ENCODE measurements at places on chromosomes 6 and 20. TPM values are rescaled to one million over a fixed set of nuclear protein-coding genes. Genes with fewer than 3 reads are reported as not detected.
A peak's percentile ranks its signal among the peaks of the same experiment; 100 is the strongest.

- H3K36me3 ChIP-seq = no peaks in the 10 kb centered on the region
- no peak overlapping the region for H3K27ac ChIP-seq
These were observed 166.9 kb downstream of the SLC16A10 start for GRCh38 chr6:111254004-111254778.

DNA sequence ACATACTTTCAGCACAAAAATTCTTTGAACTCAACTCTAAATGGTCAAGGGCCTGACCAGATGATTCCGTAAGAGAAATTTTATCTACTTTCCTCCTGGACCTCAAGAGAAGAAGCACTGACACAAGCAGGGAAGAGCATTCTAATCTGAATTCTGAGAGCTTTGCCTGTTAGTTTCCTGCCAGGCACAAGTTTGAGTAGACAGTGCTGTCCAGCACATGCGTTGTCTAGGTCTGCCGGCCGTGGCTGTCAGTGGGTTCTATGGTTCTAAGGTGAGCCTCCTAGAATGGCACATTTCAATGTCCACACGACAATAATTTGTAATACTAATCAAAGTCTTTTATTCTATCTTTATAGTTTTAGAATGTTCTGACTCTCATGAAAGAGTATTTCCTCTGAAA, 91.9 kb downstream of the RFPL4B start:
- H3K4me1 ChIP-seq = peaks cover 43% of the 10 kb centered on the region
- no peak for DNase-seq
- no peaks in the 10 kb centered on the region for H3K27me3 ChIP-seq
- peak overlapping the region; percentile 55 for H3K27ac ChIP-seq
- H3K36me3 ChIP-seq = no peaks in the 10 kb centered on the region
- peak overlapping the region; percentile 40 for H3K4me3 ChIP-seq

DNA sequence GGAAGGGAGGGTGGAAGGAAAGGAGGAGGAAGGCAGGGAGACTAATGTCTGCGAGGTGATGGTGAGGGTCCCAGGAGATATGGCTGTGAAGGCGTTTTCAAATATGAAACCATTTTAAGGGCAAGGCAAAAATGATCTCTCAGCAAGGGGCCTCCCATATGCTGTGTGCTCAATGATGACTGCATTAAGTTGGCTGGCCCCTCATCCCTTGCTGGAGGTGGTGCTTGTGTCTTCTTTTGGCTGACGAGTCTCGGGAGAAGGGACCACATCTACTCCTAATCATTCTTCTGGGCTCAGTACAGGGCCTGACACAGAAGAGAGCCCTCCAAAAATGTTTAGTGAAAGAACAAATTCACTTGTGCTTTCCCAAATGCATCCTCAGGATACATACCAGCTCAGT, 23.0 kb upstream of the MRPS18A start:
- no peaks in the 10 kb centered on the region for H3K36me3 ChIP-seq
- H3K4me3 ChIP-seq = no peak overlapping the region
- H3K27me3 ChIP-seq = peaks cover 3% of the 10 kb centered on the region

DNA sequence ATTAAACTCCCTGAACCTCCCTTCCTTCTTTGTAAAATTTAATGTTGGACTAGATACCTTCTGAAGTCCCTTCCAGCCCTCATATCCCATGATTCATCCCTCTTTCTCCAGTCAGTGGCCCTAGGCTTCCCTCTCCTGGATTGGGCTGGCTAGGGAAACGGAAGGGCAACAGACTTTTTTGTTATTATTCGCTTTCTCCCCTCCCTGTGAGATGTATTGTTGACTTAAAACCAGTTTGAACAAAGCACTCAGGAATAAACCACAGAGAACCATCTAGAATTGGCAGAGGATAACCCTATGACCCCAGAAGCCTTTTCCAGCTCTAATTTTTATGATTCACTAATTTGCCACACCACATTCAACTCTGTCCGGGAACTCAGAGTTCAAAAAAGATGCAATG, 239.7 kb upstream of the SUPT3H start:
- no peak for DNase-seq
- no peaks in the 10 kb centered on the region for H3K36me3 ChIP-seq
- H3K4me3 ChIP-seq = no peak overlapping the region
- no peak overlapping the region for H3K27ac ChIP-seq

DNA sequence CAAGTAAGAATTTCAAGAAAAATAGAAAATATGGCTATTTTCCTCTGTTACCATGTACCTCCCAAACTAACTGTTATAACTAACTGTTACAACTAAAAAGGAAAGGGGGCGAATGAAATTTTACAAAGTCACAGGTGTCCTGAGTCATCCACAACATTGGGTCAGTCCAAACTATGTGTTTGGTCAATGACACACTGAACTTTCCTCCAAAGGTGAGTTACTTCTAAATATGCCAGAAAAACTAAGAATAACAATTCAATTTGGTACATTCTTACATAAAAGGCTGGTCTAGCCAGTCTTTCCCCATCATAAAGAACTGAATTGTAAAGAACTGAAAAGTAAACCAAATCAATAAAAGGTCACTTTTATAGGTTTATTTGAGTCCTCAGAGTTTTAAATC, 44.3 kb downstream of the ILRUN start:
- H3K4me3 ChIP-seq = no peak overlapping the region
- H3K27me3 ChIP-seq = no peaks in the 10 kb centered on the region
- peaks cover 18% of the 10 kb centered on the region for H3K4me1 ChIP-seq
- no peak for DNase-seq

DNA sequence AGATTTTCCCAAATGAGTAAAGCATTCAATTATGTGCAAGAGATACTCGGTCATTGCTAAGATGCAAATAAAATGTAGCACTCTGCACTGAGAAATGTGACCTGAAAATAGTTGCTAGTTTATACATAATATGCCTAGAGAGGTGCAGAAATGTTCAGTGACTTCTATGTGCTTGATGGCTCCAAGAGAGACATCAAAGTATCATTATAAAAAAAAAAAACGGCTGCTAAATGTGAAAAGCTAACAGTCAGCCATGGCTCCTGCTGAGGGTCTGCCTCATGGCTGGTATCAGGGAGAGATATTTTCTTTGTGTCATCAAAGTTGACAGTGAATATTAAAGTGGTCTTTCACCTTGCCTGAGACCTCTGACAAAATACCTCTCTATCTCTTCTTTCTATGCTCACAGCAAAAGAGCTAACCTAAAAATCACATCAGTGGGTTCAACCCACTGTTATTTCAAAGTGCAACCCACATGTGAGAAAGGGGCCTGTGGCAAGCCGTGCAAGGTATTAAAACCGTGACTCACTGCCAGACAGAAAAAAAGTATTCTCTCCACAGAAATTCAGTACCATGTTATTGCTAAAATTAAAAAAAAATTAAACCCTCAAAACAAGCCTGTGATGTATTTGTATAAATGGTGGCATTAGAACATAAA, 259.0 kb downstream of the HIVEP2 start:
- H3K27ac ChIP-seq = no peak overlapping the region
- H3K27me3 ChIP-seq = peaks cover 2% of the 10 kb centered on the region
- no peaks in the 10 kb centered on the region for H3K36me3 ChIP-seq
- peaks cover 10% of the 10 kb centered on the region for H3K4me1 ChIP-seq
- no peak for DNase-seq
- no peak overlapping the region for H3K4me3 ChIP-seq

DNA sequence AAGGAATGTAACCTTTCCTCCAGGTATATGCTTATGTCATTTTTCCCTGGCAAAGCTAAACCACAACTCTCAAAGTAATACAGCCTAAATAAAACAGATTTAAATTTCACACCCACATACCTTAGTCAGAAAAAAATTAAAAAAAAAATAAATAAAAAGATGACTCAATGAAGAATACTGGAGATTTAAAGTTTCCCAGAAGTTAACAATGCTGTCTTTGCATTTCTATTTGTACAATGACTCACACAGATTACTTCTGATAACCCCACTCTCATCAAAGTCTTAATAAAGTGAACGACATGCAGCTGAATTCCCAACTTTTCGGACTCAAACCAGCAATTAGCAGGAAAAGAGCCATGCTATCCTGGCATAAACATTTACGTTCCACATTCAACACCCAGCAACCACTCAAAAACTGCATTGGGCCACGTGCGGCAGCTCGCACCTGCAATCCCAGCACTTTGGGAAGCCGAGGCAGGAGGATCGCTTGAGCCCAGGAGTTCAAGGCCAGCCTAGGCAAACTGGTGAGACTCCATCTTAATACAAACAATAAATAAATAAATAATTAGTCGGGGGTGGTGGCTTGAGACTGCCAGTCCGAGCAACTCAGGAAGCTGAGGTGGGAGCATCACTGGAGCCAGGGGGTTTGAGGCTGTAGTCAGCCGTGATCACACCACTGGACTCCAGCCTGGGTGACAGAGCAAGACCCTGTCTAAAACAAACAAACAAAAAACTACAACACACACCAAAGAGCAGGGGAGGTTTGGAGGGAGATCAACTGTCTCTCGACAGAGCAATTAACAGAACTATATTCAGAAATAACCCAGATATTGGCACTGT, 130.5 kb downstream of the WDR27 start:
- H3K4me1 ChIP-seq = peaks cover 7% of the 10 kb centered on the region
- no peak overlapping the region for H3K27ac ChIP-seq
- no peaks in the 10 kb centered on the region for H3K27me3 ChIP-seq
- H3K36me3 ChIP-seq = peaks cover 2% of the 10 kb centered on the region

DNA sequence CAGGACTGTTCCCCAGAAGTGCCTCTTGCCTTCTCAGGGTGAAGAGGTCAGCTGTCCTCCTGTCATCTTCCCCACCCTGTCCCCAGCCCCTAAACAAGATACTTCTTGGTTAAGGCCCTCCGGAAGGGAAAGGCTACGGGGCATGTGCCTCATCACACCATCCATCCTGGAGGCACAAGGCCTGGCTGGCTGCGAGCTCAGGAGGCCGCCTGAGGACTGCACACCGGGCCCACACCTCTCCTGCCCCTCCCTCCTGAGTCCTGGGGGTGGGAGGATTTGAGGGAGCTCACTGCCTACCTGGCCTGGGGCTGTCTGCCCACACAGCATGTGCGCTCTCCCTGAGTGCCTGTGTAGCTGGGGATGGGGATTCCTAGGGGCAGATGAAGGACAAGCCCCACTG, 9.8 kb downstream of the PI16 start:
- DNase-seq = peak; percentile 53
- H3K36me3 ChIP-seq = peaks cover 15% of the 10 kb centered on the region
- no peak overlapping the region for H3K4me3 ChIP-seq

CLVS2 gene
- not detected for total RNA-seq

DNA sequence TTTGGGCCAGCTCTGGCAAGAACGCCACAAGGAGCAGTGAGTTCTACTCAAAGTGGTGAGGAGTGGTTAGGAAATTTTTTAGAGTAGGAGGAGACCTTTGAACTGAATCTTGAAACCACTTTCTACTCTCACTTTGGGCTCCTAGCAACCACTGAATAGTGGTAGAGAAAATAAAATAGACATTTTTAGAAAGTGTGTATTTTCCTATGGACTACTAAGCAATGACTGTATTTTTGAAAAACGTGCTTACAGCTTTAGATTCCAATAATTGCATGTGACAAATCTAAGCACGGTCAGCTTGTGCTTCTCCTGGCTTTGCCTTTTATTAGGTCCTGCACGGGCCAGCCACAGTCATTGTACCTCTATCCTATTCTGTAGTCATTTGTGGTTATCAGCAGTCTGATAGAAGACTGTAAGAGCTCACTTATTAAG, 8.7 kb upstream of the IFNGR1 start:
- H3K27ac ChIP-seq = peak overlapping the region; percentile 64
- H3K4me1 ChIP-seq = peaks cover 33% of the 10 kb centered on the region
- DNase-seq = no peak
- H3K36me3 ChIP-seq = no peaks in the 10 kb centered on the region
- no peak overlapping the region for H3K4me3 ChIP-seq

GRCh38 chr20:38460040-38460623, 12.5 kb upstream of the RALGAPB start:
- DNase-seq = no peak
- H3K4me3 ChIP-seq = no peak overlapping the region
- H3K36me3 ChIP-seq = no peaks in the 10 kb centered on the region
- H3K27ac ChIP-seq = peak overlapping the region; percentile 57

- H3K27ac ChIP-seq = no peak overlapping the region
- DNase-seq = no peak
- H3K4me1 ChIP-seq = no peaks in the 10 kb centered on the region
- no peak overlapping the region for H3K4me3 ChIP-seq
- peaks cover 43% of the 10 kb centered on the region for H3K27me3 ChIP-seq
- H3K36me3 ChIP-seq = no peaks in the 10 kb centered on the region
These were observed 23.0 kb upstream of the IL17A start for GRCh38 chr6:52162940-52163908.

ACTL10 gene
- 2.3 TPM for total RNA-seq

CASS4 gene
- 0.10 TPM for total RNA-seq

GRCh38 chr6:169791721-169792131, 40.3 kb downstream of the ERMARD start:
- H3K4me3 ChIP-seq = no peak overlapping the region
- H3K4me1 ChIP-seq = peaks cover 26% of the 10 kb centered on the region
- H3K27me3 ChIP-seq = no peaks in the 10 kb centered on the region
- DNase-seq = no peak

DNA sequence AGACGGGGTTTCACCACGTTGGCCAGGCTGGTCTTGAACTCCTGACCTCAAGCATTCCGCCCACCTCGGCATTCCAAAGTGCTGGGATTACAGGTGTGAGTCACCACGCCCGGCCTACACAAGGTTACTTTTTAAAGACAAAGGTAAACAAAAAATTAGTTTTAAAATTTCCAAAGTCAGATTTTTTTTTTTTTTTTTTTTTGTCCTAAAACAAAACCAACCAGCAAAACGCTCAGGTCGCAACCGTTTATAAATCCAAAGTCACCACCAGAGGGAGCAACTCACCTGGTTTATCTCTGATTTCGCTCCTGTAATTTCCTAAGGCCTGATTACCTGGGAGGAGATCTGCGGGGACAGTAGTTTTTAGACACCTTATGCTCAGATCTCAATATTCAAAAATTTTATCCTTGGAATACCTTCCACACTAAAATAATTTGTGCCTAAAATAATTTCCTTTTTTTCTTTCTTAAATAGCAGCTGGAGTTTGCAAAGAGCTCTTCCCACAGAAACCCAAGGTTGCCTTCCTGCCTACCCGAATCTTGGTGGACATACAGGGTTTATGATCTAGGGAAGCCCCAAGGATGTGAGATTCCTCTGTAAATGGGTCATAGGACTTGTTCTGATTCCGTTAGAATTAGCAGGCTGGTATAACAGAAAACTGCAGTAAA, 19.8 kb upstream of the TREM1 start:
- no peaks in the 10 kb centered on the region for H3K4me1 ChIP-seq
- no peaks in the 10 kb centered on the region for H3K36me3 ChIP-seq
- H3K27ac ChIP-seq = no peak overlapping the region
- DNase-seq = no peak

ADA gene
- total RNA-seq = 10.6 TPM

GRCh38 chr6:26322645-26323482, 42.1 kb upstream of the BTN3A2 start:
- no peaks in the 10 kb centered on the region for H3K36me3 ChIP-seq
- H3K27ac ChIP-seq = peak overlapping the region; percentile 96
- peak overlapping the region; percentile 81 for H3K4me3 ChIP-seq
- H3K27me3 ChIP-seq = no peaks in the 10 kb centered on the region

DNA sequence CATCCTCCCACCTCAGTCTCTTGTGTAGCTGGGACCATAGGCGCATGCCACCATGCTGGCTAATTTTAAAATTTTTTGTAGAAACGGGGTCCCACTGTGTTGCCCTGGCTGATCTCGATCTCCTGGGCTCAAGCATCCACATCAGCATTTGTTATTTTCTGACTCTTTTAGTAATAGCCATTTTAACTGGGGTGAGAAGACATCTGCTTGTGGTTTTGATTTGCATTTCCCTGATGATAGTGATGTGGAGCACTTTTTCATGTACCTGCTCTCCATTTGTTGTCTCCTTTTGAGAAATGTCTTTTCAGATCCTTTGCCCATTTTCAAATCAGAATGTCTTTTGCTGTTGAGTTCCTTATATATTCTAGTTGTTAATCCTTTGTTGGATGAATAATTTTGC, 22.2 kb upstream of the TULP4 start:
- H3K4me3 ChIP-seq = no peak overlapping the region
- no peak for DNase-seq
- no peak overlapping the region for H3K27ac ChIP-seq
- peaks cover 28% of the 10 kb centered on the region for H3K4me1 ChIP-seq
- peaks cover 7% of the 10 kb centered on the region for H3K36me3 ChIP-seq
- no peaks in the 10 kb centered on the region for H3K27me3 ChIP-seq

Measured in chondrocyte (in vitro differentiated cells).